NCI-H2029 treated with DMSO at 0.1 percent for 48 hours (cell line): ENCODE measurements at places on chromosomes 1 and 21.
A peak's percentile ranks its signal among the peaks of the same experiment; 100 is the strongest.

DNA sequence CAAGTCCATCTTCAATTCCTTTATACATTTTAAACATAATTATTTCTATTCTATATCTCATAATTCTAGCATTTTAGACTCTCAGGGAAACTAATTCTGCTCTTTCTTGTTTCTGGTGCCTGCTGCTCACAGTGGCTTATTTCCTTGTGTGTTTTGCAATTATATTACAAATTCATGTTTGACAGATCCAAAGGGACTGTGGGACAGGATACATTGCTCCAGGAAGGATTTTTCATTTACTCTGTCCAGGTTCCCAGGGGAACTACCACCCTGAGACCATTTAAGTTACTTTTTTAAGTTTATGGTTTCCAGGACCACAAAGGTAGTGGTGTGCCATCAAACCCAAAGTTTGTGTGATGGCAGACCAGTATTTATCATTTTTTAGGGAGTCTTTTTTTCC lies 6.6 kb downstream of the TTC39A start:
- DNase-seq: no peak

GRCh38 chr1:93716163-93716562 lies 34.5 kb upstream of the BCAR3 start:
- no peak for DNase-seq

DNA sequence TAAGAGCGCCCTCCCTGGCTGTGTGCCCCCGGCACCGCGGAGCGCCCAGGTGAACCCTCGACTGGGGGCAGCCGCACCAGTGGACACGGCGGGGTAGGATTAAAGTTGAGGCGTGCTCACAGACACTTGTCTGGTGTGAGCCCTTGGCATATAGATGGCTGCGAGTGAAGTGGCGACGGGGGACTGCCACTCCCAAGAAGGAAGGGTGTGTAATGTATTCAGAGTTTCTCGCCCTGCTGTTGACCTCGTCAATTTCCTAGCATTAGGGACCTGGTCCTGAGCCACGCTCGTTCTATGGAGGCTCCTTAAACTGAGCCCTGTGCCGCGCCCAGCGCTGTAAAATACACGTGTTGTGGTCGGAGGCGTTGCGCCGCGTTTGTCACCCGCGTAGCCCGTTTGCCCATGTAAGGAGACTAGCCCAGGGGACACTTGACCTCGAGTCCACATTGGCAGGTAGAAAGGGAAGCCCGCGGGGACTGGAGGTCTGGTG lies 554 bp downstream of the EVA1C start:
- no peak for DNase-seq

DNA sequence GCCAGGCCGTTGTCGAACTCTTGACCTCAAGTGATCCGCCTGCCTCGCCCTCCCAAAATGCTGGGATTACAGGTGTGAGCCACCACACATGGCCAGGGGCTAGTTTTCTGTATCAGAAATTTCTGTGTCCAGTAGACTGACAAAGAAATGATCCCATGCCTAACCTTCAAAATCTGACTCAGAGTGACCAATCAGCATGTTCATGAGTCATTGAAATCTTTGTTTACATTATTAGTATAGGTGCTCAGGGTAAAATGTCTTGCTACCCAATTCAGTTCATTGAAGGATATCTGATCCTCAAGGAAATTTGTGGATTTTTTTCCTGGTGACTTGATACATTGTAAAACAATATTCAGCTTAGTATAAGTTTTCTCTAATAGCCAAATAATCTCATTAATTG lies 11.0 kb upstream of the LDLRAD2 start:
- no peak for DNase-seq

DNA sequence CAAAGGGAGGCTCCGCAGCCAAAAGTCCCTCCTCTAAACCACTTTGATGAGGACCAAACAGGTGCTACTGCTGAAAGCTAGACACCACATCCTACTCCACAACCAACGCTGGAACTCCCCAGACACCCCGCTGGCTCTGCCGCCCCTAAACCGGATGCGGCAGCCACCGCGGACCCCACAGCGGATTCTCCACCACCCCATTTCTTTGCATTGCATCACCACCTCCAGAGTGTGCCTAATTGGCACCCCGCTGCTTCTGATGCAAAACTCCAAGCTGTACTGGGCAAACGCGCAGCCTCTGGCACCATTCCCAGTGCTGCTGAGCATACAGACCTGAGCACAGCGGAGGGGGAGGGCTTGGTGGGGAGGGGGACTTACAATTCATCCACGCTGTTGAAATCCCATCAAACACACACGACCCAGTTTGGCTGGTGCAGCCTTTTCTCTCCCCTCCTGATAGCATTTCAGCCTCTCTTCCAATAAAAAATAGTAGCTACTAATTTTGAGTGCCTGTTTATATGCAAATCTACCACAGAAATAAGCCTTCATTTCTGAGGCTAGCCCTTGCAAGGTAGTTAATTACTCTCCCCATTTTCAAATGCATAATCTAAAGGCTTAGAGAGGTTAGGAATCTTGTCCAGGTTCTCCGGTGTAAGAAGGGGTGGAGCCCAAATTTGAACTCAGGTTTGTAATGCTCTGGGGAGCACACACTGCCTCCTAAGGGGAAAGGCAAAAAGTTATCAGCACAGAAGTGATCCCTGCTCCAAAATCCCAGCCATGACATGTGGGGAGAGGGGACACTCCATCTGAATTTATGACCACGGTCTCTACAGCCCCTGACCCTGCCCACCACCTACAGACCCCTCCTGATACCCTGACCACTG lies 12.2 kb upstream of the RGS16 start:
- peak; percentile 38 for DNase-seq

- peak; percentile 91 for DNase-seq
Measured at GRCh38 chr21:35974775-35975174, 85.6 kb downstream of the SETD4 start.

DNA sequence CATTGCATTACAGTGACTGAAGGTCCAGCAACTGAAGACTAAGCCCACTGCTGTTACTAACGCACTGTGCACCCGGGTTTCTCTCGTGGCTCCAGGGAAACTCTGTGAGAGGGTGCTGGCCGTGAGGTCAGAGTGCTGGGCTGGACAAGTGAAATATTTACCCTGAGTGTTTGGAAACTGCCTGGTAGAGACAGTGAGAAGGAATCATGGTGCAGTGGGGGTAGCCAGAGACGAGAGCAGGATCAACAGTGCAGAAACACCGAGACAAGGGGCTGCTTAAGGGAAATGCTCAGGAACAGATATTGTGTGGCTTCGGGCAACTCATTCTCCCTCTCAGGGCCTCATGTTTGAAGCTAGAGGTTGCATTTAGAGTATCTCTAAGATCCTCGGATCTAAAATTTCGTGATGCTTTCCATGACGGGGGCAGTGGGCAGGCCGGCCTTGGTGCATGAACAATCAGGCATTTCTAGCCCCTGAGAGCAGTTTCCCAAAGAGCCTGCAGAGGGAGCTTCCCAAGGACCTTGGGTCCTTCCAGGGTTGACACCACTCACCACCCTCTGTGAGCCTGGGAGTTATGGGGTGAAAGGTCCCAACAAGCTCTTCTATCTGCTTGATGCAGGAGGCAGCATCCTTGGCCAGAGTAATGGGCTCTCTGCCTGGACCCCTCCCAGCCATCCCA lies 9.7 kb downstream of the CD2 start:
- DNase-seq: no peak

DNA sequence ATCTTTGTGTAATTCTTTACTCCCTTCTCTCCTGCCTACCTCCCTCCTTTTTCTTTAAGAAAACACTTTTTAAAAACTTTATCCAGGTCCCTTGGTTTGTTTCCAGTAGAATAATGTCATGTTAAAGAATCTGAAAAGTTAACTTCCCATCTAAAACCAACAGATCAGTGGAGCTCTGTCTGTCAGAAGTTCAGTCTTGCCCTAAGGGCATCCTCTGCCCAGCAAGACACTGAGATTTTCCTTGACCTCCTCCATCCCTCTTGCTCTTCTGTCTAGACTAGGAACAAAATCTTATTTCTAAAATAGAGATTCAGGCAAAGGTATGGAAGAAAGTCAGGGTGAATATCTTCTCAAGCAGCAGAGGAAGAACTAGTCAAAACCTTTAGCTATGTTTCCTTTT lies 5.7 kb upstream of the GNL2 start:
- DNase-seq: no peak

DNA sequence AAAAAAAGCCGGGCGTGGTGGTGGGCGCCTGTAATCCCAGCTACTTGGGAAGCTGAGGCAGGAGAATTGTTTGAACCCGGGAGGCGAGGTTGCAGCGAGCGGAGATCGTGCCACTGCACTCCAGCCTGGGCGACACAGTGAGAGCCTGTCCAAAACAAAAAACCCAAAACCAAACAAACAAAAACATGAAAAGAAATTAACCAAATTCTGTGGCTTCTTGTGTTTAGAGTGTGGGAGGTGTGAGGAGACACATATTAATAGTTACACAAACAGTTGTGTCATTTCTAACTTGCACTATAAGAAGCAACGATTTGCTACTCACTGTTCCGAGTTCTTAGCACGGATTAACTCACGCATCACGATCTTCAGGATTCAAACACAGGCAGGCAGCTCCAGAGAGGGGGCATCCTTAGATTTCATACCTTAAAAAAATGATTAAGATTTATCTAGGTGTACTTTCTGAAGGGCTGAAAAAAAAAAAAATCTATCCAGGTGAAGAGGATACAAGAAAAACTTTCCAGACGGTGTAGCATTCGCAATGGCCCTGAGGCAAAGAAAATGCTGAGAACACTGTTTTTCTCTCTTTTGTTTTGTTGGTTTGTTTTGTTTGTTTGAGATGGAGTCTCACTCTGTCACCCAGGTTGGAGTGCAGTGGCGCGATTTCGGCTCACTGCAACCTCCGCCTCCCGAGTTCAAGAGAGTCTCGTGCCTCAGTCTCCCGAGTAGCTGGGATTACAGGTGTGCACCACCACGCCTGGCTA lies 713 bp upstream of the HMGCL start:
- no peak for DNase-seq
